ENCODE measurements at places on chromosomes 11 and 22.

DNA sequence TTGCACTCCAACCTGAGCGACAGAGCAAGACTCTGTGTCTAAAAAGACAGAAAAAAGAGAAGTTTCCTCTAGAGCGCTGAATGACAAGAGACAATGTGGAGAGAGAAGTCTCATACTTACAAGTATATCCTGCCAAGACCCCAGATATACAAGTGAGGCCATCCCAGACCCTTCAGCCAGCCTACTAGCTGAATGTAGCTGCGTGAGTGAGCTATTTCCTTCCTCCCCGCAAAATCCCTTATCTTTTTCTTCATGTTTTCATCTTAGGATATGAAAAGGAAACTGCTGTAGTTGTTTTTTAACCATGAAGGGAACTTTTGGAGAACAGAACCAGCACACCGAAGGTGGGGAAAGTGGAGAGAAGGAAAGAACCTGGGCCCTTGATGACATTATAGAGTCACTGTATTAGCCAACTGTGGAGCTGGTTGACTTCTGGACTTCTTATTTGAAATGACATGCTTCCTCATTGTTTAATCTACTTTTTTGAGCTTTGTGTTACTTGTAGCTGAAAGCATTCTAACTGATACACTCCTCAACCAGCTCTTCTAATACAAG, 4.4 kb upstream of the DDX17 start:
- no peak for DNase-seq

GRCh38 chr11:78323363-78323762, 94.3 kb downstream of the GAB2 start:
- DNase-seq = no peak

DNA sequence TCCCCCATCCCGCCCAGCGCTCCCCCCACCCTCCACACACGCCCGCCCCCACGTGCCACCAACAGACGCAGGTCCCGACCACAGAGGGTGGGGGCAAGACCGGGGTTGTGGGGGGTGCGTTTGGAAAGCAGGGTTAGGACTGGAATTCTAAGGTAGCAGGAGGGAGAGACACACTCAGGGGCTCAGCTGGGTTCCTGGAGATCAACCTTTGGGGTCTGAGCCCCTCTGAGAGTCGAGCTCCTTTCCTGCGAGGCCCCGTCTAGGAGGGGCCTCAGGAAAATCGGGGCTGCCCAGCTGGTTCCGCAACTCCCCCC, 429 bp downstream of the PGGHG start:
- no peak for DNase-seq

DNA sequence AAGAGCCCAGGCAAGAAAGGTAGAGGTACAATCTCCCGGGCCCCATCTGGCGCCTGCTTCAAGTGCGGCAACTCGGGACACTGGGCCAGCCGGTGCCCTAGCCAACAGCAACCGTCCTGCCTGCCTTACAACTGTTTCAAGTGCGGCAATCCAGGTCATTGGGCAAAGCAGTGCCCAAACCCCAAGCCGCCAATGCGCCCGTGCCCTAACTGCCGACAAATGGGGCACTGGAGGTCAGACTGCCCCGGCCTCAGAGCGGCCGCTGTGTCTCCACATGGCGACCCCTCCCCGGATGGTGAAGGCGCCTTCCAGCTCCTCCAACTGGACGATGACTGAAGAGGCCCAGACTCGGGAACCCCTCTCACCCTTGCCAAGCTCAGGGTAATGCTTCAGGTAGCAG, 11.4 kb upstream of the OR56A3 start:
- DNase-seq = no peak

GRCh38 chr11:11293798-11294550, 59.1 kb downstream of the CSNK2A3 start:
- DNase-seq = no peak

- no peak for DNase-seq
Observed at GRCh38 chr11:6625156-6625831, 6.1 kb upstream of the TPP1 start.

DNA sequence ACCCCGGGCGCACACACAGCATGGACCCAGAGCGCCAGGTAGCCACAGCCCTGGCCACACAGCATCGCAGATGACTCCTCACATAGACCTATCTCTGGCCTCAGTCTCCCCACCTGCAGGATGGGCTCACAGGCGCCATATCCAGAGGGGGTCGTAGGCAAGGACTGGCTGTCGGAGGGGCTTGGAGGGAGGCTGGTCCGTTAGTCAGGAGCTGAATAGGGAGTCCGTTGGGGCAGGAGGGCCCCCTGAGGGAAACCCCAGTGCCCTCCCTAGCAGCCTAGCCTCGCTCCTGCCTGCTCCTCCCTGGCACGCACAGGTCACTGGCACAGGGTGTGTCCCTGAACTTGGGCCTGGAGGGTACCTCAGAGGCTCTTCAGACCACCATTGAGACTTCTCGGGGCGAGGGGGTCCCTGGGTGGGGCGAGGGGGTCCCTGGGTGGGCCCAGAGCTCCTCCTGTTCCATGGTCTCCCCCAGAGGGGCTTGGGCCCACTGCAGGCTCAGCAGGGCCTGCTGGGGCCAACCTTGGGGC, 2.0 kb downstream of the PLXNB2 start:
- no peak for DNase-seq

GRCh38 chr11:129364143-129364654, 11.4 kb upstream of the BARX2 start:
- DNase-seq = peak; percentile 75

- no peak for DNase-seq
Observed at GRCh38 chr22:24975813-24976341, 23.4 kb downstream of the KIAA1671 start.

DNA sequence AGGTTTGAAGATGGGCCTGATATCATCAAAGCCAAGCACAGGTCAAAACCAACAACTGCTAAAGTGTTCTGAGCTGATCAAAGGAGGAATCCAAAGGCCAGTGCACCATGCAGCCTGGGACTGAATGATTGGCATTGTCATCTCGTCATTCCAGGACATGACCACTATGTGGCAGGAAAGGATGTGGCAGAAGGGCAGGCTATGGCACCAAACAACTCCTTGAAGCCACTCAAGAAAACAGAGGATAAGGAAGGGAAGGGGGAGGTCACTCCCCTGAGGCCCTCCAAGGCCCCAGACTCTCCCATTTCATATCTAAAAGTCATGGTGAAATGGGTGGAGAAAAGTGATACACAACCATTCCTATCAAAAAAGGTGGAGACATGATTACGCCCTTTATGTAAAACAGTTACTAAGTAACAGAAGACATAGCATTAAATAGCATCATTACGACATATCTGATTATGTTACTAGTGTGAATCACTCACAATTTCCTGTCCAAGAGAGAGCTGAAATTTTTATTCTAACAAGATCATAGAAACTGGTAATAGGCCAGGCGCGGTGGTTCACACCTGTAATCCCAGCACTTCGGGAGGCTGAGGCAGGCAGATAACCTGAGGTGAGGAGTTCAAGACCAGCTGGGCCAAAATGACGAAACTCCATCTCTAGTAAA, 49.3 kb downstream of the AHNAK start:
- peak; percentile 26 for DNase-seq

- DNase-seq = no peak
Observed at GRCh38 chr11:45212566-45213315, 66.3 kb downstream of the PRDM11 start.

DNA sequence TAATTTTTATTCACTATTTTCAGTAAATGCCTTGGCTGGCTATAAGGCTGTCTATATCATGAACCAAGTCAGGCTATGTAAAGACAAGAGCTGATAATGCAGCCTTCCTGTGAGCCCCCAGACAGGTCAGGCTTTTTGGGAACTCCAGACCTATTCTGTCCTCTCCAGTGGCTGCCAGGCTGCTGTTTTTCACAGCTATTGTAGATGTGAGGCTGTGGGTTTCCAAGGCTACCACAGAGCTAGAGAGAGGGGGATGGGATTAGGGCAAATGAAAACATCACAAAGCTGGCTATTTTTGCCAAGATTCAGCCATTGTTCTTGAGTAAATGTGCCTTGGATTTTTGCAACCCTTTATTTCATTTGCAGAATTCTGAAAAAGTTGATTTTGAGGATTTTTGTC, 55.7 kb upstream of the SORL1-AS1 start:
- no peak for DNase-seq

GRCh38 chr11:8807544-8808225, 103.3 kb upstream of the AKIP1 start:
- no peak for DNase-seq

DNA sequence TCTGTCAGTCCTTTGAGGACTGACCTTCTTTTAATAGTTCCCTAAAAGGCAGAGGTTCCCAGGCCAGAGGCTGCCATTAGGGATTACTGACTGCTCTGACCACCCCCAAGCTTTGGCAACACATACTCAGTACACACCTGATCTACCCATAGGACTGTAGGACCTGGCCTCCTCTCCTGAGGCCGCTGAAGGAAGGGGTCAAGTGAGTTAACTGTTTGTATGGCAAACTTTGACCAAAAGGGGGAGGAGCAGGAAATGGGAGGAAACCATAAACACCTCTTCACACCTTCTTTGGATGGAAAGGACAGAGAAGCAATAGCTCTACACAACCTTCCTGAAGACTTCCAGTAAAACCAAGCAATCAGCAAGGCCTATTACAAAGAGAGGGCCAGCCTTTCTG, 104.0 kb downstream of the APOL5 start:
- DNase-seq = no peak

GRCh38 chr22:17792854-17793434, 18.7 kb upstream of the BID start:
- DNase-seq = no peak

DNA sequence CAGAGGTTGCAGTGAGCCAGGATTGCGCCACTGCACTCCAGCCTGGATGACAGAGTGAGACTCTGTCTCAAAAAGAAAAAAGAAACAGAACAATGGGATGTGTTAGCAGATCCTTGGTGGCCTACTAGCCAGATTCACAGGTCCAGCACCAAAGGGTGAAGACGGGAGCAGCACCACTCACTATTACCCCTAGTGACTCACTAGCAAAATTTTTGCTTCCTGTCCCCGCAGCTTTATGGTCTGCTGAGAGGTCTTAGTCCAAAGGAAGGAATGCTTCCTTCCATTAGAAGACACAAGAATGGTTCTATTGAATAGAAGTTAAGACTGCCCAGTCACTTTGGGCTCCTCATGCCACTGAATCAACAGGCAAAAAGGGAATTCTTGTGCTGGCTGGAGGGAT, 35.9 kb upstream of the NUP50 start:
- no peak for DNase-seq

GRCh38 chr11:73931951-73932350, 18.9 kb upstream of the DNAJB13 start:
- no peak for DNase-seq

GRCh38 chr11:111045407-111045803, 200.1 kb upstream of the POU2AF2 start:
- DNase-seq = no peak

GRCh38 chr11:41522391-41522790, 62.9 kb upstream of the LRRC4C start:
- DNase-seq = no peak

GRCh38 chr11:62428871-62429560, 10.2 kb downstream of the SCGB1A1 start:
- DNase-seq = no peak

DNA sequence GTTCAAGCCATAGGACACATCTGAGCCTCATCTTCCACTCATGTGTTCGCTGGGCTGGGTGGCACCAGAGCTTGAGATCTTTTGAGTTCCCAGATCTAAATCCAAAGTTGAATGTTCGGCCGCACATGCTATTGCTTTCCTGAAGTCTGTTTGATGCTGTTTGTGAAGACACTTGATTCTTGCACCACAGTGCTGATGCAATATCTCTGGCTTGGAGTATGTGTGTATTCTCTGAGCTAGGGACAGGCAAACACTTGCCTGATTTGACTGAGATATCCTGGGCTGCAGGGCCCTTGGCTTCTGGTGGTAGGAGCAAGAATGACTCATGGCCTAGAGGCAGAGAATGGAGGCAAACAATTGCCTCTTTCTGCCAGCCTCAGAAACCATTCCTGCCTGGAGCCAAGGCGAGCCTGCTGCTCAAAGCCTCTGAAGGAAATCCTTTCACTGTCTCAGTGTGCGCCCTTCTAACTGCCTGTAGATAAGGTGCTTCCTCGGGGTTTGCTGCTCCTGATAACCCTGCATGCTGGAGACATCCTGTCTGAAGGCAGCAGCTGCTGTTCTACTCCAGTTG, 73.0 kb downstream of the CYB5R2 start:
- DNase-seq = no peak

- no peak for DNase-seq
Observed at GRCh38 chr11:114942207-114942606, 263.9 kb downstream of the NXPE2 start.

DNA sequence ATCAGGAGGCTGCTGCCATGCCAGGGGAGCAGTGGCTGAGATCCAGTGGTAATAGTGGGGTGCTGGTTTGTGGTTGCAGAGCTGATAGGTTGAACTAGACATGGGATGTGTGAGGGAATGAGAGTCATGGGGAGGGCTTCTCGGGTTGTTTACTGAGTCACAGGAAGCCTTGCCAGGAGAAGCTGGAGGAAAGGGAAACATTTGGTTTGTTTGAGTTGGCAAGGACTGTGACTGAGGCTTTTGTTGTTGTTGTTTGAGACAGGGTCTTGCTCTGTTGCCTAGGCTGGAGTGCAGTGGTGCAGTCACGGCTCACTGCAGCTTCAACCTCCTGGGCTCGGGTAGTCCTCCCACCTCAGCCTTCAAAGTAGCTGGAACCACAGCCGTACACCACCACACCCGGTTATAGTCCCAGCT, 49.3 kb downstream of the CABIN1 start:
- DNase-seq = no peak

GRCh38 chr22:43776081-43776670, 35.9 kb downstream of the EFCAB6 start:
- no peak for DNase-seq

DNA sequence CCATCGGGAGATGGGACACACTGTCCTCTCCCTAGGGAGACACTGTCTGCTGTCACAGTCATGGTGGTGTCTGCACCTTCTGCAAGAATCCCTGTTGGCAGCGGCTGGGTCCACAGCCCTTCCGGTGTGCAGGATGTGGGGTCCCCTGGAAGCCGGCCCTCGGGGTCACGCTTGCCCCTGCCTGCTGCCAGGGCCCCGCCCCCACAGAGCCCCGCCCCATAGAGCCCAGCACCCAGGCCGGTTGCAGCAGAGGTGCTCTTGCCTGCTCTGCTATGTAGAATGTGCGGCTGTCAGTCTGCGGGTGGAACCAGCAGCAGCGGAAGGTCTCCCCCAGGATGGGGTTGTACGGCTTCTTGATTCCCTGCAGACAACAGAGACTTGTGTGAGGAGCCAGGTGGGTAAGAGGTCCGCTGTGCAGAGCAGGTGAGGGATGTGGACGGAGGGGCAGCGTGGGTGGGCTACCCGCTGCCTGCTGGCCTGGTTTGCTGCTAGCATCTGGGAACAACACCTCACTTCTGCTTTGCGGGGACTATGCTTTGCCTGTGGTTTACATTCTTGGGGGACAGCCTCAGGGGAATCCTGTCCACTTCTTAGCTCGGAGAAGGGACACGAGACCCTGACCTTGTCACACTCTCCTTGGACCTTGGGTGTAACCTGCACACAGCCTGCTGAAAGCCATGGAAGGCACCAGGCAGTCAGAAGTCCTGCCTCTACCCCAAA, 44.9 kb upstream of the CARS1 start:
- DNase-seq = no peak

- no peak for DNase-seq
Observed at GRCh38 chr11:109911488-109911887, 181.7 kb upstream of the ZC3H12C start.
